Activated T-cell treated with anti-CD3 and anti-CD28 coated beads, Interleukin-2, amount 50 U/mL, for 72 hours (primary cell): ENCODE measurements at places on chromosomes 7 and 10.

DNA sequence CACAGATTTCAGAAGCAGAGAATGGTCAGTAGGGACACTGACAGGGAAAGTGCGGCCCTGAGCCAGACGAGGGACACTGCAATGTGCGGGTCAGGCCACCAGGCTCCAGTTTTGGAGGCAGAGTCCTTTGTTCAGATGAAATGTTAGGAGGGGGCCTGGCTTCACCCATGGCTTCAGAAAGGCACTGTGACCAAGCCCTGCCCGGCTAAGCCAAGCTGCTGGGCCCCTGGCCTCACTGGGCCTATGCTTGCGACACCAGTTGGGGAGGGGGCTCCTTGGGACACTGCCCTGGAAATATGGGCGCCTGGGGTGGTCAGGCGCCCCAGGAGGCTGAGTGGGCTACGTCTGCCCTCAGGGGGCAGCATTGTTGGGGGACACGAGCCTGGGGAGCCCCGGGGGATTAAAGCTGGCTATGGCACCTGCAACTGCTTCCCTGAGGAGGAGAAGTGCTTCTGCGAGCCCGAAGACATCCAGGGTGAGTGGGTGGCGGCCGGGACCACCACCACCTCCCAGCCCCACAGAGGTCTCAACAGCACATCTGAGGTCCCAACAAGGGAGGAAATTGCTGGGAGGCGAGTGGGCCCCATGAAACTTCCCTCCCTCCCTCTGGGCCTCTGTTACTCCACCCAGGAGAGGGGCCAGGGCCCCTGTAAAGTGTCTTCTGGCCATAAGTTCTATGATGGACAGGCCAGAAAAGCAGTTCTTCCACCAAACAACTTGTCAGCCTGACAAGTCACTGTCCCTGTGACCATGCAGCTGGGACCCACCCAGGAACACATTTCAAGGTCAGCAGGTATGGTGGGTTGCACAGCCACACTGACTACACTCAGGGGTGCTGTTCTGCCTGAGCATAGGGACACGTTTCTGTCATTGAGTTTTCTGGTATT lies 24.8 kb upstream of the CSGALNACT2 start:
- DNase-seq: no peak

- no peak for DNase-seq
These were observed 229.5 kb downstream of the PARD3 start for GRCh38 chr10:34585422-34586112.

GRCh38 chr7:16669581-16669980 lies 23.6 kb downstream of the BZW2 start:
- no peak for DNase-seq

- no peak for DNase-seq
These were observed 30.8 kb downstream of the SGMS1 start for GRCh38 chr10:50592961-50593418.
